ENCODE measurements at places on chromosomes 4 and X.

GRCh38 chrX:129739578-129739977 is 799 bp downstream of the XPNPEP2 start:
- no peak for DNase-seq

- DNase-seq, result no peak
Measured at GRCh38 chrX:140190441-140191108, 225.3 kb upstream of the CXorf66 start.

DNA sequence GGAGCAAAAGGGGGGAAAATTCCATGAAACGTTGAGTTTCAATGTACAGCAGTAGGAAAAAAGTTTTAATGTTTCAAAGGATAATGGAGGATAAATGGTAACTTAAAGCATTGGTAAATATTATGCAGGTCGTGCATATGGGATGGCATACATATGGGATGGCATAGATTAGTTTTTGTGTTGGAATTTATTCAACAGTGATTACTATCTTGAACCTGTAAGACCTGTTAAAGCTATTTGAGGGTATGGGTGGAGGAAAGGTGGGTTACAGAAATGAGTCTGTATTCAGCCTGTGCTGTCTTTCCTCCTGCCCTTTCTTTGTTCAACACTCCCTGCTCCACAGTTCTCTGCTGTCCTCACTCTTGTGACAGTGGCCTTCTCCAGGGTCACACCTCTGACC is 54.6 kb downstream of the ARHGAP10 start:
- no peak for DNase-seq

DNA sequence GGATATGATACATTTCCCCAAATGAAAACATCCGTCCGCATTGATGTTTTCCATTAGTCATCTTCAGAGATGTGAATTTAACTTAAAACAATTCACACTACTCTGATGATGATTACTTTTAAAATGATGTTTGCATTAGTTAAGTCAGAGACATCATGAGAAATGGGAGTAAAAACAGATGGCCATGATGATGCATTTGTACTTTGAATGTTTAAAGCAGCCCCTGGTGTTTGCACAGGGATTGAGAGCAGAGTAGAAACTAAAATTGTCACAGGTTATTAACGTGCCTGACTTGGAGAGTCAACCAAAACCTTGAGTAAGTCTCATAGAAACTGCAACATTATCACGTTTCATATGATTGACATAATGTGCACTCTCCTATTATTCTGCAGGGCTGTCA is 117.2 kb downstream of the CFAP299 start:
- DNase-seq, result no peak

DNA sequence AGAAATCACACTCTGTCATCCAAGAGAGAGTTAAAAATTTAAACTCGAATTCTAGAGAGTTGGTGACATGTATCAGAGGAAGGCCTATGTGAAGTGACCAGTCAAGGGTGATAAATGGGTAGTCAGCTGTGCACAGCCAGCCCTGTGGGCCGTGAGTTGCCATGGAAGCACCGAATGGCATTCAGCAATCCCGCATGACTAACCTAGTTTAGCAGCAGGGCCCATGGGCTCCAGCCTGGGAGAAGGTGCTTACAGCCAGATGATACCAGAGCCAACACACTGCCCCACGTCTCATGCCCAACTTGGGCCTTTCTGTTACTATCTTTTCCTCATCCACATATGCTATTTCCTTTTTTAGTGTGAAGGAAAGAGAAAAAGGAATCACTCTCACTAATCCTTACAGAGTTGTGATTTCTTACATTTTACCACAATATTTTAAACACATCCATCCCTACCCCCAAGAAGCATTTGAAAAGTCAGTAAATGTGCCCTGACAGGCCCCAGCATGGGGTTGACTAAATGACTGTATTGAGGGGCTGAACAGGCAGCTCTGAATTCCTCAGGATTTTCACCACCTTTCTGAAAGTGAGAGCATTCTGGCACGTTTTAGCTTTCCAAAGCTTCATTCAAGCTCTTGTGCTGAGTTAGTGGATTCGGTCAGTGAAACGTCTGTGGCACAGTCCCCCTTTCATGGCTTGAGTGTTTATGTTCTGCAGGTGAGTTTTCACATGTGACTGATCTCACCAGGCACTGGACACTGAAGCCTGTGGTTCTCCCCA is 104.2 kb downstream of the AFF1 start:
- no peak for DNase-seq
